ENCODE measurements at places on chromosomes 1 and 21.

DNA sequence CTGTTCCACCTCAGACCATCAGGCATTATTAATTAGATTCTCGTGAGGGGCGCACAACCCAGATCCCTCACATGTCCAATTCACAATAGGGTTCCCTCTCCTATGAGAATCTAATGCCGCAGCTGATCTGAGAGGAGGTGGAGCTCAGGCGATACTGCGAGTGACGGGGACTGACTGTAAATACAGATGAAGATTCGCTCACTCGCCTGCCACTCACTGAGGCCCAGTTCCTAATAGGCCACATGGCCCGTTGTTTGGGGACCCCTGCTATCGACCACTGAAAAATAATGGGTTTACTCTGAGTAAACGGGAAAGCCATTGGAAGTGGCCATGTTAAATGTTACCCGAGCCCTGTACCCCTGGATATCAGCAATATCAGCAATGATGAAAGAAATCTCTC, 65.9 kb downstream of the GRIK1 start:
- no peak for DNase-seq

GRCh38 chr21:27146268-27146667, 179.4 kb upstream of the ADAMTS5 start:
- DNase-seq = no peak

DNA sequence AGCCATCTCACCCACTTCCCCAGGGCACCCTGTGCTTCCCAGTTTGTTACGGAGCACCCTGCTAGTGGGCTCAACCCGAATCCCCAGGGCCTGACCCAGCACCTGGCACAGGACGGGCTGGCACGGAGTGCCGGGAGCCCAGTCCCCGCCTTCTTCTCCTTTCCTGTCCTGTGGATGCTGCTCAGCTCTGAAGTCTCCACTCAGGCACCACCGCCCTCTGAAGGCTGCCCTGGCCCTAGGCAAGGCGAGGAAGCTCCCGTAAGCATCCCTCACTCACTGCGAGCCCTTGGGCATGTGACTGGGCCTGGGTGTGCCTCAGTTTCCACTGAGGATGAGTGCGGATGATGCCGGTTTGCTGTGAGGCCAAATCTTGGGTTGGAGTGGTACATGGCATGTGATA, 21.8 kb downstream of the SLC1A7 start:
- no peak for DNase-seq

- DNase-seq = no peak
These were observed 88.1 kb upstream of the HNRNPU start for GRCh38 chr1:244952280-244952933.

DNA sequence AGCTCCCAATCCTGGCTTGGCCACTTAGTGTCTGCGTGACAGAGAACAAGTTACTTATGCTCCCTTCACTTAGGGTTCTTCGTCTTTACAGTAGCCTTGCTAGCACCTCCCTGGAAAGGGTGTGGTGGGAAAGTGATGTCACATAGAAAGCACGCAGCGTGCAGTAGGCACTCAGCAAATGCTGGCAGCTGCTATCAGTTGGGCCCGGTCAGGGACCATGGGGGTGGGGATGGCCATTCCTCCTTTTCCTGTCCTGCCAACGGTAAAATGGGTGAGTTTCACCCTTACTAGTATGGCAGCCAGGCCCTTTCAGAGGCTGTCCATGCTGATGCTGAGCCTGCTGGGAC, 6.2 kb upstream of the KCNA10 start:
- DNase-seq = no peak

DNA sequence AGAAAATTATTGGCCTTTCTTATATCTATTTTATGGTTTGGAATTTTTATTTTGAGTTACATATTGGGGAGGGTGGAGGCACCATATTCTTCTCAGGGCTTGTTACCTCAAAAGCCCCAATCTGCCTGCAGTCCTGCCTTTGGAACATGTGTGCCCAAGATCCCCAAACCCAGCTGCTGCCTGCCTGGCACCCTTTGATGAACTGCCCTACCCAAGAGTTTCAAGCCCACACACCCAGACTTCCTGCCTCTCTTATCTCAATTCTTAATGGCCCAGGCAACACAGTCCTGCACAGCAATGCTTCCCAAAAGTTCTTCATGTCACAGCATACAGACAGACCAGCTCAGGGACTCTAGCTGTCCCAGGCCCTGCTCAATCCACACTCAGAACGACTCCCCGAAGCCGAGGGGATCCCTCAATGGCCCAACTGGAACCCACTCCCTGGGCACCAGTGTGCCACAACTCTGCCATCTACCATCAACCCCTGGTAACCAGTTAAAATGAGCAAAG, 19.2 kb downstream of the OLFML2B start:
- no peak for DNase-seq

DNA sequence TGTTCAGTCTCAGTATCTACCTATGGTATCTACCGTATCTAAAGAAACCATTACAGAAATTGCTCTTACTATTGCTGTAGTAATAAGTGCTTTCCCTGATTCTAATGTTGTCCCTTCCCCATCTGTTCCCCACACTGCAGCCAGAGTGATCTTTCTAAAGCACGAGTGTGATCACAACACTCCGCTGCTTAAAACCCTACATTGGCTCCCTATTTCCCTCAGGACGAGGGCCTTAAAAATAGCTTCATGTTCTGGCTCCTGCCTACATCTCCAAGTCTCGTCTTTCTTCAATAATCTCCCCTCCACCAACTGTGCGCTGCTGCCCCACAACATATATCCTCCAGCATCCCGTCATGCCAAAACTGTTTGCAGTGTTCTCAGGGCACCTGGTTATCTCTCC, 150.6 kb downstream of the SDCCAG8 start:
- no peak for DNase-seq

DNA sequence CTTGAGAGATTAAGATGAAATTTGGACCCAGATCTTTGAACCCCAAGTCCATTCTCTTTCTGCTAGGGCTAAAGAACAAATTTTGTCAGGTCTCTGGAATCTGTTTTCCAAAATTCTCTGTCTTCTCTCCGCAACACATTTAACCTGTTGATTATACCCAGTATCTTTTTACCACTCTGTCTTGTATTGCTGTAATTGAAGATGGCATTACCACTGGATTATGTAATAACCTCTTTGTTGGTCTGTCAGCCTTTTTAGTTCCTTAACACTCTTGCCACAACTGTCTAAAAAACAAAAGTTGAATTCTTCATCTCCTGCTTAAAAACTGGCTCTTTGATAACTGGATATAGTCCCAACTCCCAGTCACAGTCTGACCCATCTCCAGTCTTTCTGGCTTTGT, 3.0 kb downstream of the SRP9 start:
- DNase-seq = no peak

Data from T-helper 22 cell (primary cell).